ENCODE measurements at places on chromosomes 13 and 19.

DNA sequence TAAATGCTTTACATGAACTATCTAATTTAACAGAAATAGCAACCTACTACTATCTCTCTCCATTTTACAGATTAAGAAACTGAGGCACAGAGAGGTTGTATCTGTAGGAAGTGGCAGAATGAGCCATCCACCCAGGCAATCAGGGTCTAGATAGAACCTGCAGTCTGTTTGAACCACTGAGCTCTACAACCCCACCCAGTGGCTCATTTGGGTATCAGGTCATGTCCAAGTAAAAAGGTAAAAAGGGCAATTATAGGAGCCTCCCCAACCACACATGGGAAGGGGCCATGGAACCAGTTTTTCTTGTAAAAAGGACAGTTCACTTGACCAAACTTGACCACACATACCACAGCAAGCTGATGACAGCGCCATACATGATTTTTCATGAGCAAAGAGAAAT is 92.9 kb upstream of the SGCG start:
- no peak for DNase-seq

DNA sequence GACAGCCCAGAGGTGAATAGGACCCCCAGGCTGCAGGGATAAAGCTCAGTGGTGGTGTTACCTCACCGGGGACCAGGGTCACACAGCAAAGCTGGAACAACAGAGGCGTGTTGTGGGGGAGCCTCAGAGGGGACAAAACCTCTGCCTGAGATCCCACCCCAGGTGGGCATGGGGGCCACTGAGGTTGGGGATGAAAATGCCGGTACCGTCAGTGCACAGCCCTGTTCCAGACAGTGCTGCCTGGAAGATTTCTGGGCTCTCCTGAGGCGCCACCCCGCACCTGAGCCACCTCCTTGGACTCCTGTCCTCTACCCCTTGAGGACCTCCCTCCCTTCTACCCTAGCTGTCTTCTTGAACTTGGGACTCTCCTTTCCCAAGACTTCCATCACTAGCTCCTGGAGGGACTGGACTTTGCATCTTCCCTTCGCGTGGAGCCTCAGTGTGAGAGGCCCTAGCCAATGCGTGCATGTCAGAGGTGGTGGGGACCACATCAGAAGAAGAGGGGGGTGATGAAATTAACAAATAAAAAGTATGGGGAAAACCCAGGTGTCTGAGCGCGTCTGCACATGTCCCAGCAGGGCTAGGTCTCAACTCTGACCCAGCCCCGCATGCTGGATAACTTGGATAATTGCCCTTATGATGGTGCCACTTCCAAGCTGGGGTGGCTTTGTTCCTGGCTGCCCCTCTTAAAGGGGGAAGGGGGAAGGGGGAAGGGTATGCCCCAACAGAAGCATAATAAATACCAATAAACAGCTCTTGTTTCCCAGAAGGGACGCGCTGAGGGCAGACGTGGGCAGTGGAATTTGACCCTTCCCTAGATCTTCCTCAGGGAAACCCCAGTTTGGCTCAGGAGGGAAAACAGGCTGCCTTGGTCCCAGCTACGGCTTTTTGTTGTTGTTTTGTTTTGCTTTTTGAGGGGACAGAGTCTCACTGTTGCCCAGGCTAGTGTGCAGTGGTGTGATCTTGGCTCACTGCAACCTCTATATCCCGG is 11.6 kb downstream of the CNFN start:
- no peak for DNase-seq

DNA sequence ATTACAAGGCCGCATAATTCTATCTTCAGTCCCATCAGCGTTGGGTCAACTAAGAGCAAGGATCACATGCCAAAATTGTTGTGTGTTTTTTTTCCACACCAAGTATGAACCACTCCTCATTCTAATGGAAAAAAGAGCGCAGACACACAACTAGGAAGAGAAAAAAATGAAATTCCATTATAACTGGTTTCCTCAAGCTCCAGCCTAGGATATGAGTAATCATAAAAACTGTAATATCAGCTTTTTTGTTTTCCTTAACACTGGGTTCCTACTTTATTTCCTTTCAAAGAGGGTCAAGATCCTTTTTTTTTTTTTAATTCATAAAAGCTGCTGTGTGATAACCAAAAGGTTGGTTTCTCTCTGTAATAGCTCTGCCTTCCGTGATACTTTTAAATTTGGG is 19.4 kb downstream of the TSHZ3 start:
- DNase-seq: no peak

GRCh38 chr19:19434483-19435045 is 29.1 kb downstream of the GATAD2A start:
- peak; percentile 60 for DNase-seq

GRCh38 chr13:102692491-102692826 is 2.4 kb downstream of the METTL21C start:
- DNase-seq: no peak

- DNase-seq: no peak
Observed at GRCh38 chr13:106650690-106651205, 82.8 kb upstream of the ARGLU1 start.

DNA sequence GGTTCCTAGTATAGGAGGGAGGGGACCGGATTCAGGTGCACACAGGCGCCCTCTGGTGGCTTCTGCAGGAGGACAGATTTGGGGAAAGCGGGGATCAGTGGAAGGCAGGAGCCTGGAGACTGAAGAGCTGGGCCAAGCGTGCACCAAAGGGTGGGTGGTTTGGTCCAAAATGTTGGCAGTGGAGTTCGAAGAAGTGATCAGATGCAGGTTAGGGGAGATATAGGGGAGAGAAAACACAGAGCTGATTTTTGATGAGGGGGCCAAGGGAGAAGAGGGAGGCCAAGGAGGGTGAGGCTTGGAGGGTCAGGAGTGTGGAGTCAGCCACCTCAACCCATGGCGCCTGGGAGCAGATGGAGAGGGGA is 6.8 kb upstream of the CARM1 start:
- no peak for DNase-seq

- no peak for DNase-seq
Observed at GRCh38 chr13:19967621-19968020, 9.1 kb downstream of the ZMYM2 start.

DNA sequence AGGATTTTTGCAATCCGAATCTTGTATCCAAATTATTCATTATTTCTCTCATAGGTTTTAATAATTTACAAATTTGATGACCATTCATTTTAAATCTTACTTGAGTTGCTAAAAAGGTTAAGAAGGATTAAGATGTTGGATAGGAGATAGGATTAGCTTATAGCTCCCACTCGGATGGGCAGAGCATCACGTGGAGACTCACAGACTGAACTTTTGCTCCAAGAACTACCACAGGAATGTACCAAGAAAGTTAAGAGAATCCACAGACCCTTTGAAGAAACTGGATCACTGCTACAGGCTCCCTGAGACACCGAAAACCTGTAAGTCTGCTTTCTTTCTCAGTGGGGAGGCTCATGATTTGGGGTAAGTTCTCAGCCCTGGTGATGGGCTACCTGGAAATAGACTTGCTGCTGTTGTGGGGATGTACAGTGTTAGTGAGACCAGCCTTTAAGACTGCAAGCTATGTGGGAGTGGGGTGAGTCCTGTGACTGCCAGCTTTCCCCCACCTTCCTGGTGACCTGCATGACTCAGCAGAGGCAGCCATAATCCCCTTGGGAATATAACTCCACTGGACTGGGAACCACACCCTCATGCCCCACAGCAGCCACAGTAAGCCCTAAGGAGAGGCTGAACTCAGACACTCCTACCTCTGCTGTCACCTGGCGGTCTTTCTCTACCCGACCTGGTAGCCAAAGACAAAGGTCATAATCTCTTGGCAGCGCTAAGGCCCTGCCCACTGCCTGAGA is 1458.0 kb downstream of the OLFM4 start:
- no peak for DNase-seq

DNA sequence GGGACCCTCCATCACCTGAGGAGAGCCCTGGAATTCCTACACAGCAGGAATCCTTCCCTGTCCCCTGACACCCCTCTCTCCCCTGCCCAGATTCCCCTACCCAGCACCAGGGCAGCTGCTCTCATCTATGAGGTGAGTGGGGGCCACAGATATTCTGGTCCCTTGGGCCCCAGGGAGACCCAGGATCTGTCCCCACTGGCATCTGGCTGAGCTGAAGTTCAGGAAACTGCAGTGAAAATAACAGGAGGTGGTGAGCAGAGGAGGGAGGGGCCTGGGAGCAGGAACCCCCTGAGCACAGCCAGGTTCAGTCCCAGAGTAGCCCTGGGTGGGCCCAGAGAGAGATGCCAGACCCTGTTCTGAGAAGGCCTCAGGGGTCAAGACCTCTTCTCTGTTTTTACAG is 10.1 kb downstream of the CEACAM21 start:
- no peak for DNase-seq

GRCh38 chr13:42984026-42984425 is 8.0 kb downstream of the EPSTI1 start:
- DNase-seq: no peak

DNA sequence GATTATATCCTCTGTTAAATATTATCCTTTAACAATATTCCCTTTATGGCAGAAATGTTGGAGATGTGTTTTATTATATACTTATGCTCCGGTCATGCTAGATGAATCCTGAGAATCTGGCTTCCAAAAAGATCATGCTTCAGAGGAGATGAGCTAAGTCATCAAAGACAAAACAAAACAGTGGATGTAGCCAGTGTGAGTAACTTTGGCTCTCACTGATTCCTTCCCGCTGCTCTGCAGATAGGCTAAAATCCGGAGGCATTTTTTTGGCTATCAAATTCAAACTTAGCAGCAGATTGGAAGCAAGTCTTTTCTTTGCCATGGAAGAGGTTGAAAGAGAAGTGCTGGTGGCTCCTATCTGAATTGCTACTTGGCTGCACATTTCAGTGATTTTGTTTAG is 295.9 kb downstream of the GPC6 start:
- DNase-seq: peak; percentile 31

DNA sequence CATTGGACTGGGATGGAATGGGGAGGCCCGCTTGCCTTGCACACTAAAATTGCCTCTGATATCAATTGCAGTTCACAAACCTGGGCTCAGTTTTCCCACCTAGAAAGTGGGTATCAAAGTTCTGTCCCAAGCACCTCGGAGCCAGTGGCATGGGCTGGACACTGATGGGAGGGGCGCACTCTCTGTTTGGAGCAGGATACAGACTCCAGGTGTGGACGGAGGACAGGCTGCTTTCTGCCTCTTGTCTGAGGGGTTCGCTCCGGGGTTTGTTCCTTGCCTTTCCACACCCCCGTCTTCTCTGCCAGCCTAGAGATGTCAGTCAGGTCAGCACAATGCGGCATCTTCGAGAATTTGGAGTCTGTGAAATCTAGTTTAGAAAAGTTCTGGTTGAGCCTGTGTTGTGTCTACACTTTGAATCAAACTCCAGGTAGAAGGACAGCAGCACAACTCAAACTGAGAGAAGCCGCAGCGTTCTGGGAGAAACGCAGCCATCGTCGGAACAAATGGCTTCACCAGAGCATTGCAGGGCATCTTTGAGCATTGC is 141.9 kb downstream of the TEX29 start:
- DNase-seq: no peak

DNA sequence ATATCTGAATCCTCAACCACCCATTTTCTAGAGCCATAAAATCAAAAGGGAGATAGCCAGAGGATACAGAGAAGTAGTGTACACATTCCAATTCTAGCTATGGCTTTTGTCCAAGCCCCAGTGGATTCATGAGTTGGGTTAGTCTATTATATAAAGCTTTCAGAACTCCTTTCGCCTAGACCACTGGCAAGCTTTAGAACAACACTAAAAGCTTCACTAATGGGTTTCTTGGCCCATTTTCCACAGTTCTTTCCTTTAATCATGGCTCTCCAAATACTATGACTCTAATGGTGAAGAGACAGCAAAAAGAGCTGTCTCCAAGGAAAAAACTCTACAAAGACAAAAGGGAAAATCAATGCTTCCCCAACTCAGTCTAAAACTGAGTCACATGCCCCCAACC is 48.2 kb upstream of the SLITRK5 start:
- no peak for DNase-seq

DNA sequence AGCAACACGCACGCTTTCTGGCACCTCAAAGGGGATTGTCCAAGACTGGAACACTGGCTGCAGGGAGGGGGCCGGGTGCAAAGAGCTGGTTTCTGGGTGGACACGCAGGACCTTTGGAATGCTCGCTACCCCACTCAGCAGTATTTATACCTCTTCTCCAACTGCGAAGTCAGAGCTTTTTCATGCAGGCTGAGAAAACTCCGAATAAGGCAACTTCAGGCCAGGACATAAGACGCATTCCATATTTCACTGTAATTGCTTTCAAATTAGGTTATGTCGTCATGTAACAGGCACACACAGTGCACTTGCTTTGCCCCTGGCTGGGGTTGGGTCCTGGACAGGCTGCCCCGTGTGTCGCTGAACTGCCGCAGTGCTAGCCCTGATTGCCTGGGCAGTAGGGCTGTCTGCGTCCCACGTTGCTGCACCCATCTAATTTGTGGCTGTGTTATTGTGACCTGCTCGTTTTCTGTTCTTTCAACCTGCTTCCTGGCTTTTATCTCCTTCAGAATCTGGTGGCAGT is 44.5 kb downstream of the ACTN4 start:
- DNase-seq: peak; percentile 99

DNA sequence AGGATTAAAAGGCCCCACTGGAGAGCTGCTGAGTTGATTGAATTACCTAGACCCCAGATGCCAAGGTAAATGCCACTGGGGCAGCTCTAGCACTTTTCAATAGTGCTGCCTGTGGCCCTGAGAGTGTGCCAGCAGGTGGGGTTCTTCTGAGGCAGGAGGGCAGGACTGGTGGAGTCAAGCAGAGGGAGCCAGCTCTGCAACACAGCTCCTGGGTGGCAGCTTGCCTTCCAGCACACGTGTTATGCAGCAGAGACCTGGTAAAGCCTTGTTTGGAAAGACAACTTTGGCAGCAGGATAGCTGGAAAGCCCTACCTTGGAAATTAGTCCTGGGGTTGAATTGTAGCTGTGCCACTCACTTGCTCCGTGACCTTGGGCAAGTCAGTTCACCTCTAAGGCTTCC is 306.6 kb downstream of the ATP8A2 start:
- no peak for DNase-seq

DNA sequence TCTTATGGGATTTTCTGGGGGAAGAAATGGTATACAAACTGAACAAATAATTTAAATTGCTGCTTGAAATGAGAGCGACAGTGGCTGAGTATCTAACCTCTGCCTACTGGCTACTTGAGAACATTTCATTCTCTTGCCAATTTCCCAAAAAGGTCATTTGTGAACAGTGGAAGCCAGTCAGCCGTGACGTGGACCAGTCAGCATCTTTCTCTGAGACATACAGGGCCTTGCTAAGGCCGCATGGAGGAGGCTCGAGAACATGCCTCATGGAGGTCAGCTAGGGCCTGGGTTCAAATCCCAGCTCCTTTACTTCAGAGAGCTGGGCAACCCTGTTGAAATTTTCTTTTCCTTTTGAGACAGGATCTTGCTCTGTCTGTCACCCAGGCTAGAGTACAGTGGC is 20.3 kb downstream of the ZC3H4 start:
- DNase-seq: no peak

GRCh38 chr13:76597868-76598267 is 288.3 kb downstream of the KCTD12 start:
- DNase-seq: no peak

- DNase-seq: no peak
Observed at GRCh38 chr13:51500687-51501086, 47.9 kb upstream of the INTS6 start.

Measured in GM04503 (cell line).